ENCODE measurements at places on chromosomes 11 and 22.

DNA sequence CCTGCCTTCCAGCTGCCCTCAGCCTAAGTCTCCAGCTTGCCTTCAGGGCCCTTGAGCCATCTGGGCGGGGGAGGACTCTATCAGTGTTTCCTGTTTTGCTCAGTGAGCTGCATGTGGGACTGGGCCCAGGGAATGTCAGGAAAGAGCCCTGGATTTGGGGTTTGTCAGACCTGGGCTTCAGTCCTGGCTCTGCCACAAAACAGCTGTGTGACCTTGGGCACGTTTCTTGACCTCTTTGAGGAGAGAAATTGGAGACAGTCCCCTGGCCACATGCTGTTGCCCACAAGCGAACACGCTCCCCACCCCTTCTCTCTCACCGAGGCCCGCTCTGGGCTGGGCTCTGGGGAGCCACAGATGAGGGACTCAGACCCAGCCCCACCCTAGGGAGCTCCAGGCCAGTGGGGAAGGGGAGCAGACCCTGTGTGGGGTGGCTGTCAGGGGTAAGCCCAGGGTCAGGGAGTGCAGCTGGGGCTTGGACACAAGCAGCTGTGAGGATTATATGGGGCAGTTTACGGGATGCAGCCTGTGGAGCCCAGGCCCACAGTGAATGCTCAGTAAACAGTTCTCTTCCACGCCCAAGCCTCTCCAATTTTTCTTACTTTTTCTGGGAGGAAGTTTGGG, 12.3 kb downstream of the MYO7A start:
- no peak for DNase-seq

DNA sequence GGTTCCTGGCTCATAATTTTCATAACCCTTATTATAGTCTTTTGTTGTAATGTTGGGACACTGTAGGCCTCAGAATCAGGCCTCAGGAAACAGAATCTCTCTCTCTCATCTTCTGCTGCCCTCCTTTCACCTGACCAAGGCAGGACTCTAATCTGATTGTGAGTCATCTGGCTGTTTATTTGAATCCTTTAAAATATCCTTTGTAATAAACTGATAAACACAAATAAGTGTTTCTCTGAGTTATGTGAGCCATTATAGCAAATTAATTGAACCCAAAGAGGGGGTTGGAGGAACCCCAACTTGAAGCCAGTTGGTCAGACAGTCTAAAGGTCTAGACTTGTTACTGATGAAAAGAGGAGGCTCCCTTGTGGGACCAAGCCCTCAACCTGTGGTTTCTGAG, 30.6 kb downstream of the ACER3 start:
- DNase-seq: no peak

GRCh38 chr11:30358536-30358935, 35.6 kb downstream of the ARL14EP start:
- no peak for DNase-seq

GRCh38 chr11:132846075-132846474, 686.2 kb downstream of the OPCML start:
- no peak for DNase-seq

- DNase-seq: no peak
These were observed 144.6 kb upstream of the RASSF10 start for GRCh38 chr11:12864316-12865156.

GRCh38 chr11:27412192-27412691, 49.2 kb upstream of the CCDC34 start:
- DNase-seq: no peak

GRCh38 chr11:47269829-47270305, at the start of gene MADD:
Gene MADD, plus strand, starts transcription at chr11:47270133.
- peak; percentile 85 for DNase-seq

GRCh38 chr11:115963156-115963555, 458.9 kb upstream of the CADM1 start:
- DNase-seq: no peak

GRCh38 chr11:78039919-78040671, 17.0 kb upstream of the KCTD14 start:
- DNase-seq: no peak

DNA sequence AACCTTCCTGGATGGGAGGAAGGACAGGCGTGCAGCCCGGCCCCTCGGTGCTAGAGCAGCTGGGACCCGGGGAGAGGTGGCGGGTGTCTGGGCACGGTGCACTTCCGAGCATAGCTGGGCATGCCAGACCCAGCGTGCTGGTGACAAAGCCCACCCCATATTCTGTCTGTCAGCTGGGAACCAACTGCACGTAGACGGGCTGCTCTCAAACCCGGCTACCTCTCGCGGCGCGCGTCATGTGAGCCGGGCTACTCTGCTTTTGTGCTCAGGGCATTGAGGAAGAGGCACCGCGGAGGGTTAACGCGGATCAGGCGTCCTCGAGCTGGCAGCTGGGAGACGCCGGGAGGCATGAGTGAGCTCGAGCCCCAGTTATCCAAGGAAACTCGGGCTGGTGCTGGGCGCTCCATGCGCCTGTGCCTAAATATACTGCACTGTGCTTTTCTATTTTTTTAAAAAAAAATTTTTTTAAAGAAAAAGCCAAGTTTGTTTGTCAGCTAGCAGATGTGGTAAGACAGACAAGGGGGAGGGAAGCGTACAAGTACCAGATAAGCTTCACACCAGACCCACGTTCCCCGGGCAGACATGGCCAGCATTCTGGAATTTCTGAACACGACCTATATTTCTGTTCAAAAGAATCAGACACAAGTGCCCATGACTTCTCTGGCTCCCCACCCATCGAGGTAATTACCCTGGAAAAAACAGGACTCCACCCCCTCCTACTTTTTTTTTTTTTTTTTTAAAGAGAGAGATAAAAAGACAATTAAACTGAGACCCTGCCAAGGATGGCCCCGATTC, 425.6 kb downstream of the SHANK2 start:
- peak; percentile 92 for DNase-seq
